Muscle of back (tissue), 13 donors: ENCODE measurements at places on chromosomes 3 and 15.

DNA sequence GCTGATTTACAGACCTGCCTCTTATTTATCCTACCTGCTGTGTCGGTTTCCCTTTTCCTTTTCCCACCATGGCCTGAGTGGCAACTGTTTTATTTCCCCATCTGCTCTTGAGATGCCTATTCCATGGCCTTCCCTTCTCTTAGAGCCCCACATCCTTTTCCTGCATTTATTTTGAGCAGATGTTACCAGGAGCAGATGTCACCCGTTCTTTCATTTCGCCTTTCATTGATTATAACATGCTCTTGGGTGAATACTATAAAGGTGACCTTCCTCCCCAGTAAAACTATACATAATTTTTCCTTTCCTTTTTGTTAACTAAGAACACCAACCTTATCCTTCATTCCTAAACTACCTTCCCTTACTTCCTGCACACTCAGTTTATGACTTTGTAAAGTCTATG is 8.5 kb upstream of the P2RY1 start:
- DNase-seq = no peak

- DNase-seq = no peak
Observed at GRCh38 chr3:62051506-62051905, 321.8 kb downstream of the FEZF2 start.

GRCh38 chr3:178454726-178455125 is 81.5 kb upstream of the KCNMB2 start:
- peak; percentile 89 for DNase-seq

- no peak for DNase-seq
Observed at GRCh38 chr15:57867970-57868798, 161.7 kb downstream of the POLR2M start.

GRCh38 chr15:45387380-45388007 is 9.2 kb upstream of the GATM start:
- DNase-seq = no peak

DNA sequence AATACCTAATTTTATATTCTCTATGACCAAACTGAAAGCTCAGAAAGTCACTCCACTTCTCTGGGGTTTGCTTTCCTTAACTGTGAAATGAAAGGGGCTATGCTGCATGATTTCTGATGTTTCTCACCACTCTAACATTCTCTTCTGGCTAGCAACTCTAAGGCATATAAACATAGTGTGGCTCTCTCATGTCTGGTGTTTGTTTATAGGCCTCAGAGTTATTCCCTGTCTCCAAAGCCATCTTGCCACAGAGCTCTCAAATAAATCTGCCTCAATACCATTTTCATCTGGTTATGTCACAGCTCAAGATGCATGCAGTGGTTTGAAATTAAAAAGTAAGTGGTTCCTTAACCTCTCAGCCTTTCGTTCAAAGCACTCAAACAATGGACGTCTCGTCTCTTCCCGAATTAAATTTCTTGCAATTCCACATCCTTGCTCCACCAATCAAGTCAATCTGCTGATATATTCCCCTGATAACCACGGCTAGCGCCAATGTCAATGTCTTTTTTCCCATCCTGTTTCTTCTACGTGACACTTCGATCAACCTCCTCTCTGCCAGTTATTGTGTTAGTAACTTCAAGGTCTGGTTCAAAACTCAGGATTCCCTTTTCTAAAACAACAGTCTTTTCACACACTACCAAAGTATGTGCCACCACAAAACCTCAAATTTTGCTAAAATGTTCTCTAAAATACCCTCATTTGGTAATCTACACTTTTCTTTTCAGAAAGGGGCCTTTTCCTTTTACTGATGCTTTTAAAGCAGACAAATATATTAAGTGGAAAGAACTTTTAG is 16.0 kb downstream of the TOMM70 start:
- DNase-seq = no peak

DNA sequence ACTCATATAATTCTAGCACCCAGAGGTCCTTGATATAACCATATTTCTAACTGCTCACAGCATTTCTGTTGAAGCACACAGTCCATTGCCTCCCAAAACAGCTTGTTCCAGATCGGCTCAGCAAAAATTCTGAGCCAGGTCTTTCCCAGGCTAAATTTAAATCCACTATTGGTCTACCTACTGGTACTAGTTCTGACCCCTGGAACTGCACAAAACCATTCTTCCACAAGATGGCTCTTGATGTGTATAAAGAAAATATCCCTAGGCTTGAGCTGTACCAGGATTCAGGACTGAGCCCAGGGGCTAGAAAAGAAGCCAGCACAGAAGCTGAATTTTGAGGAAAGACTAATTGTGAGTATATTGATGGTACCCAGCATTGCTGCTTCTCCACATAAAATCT is 75.4 kb upstream of the ABHD17C start:
- DNase-seq = no peak

DNA sequence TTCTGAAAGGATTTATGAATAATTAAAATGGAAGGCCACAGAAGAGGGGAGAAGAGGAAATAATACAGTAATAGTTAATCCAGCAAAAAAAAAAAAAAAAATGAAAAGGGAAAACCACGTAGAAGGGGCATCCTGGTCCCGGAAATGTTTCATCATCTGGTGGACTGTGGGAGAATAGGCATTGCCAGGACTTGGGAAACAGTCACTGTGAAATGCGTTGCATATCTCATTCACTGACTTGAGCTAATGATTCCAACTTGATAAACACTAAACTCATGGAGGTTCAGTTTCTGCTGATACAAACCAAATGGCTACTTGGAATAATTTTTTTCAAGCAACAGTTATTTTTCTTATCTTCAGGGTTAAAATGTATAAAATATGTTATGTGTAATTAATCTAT is 3.2 kb downstream of the XCR1 start:
- no peak for DNase-seq

- DNase-seq = no peak
Observed at GRCh38 chr3:44105571-44105970, 136.1 kb upstream of the TOPAZ1 start.
